ENCODE measurements at places on chromosomes 6 and 20. TPM values are rescaled to one million over a fixed set of nuclear protein-coding genes. Genes with fewer than 3 reads are reported as not detected.

FAM83D gene
- total RNA-seq, result 81.4 TPM

PTPRT gene
- total RNA-seq, result not detected

CPNE5 gene
- total RNA-seq, result 0.29 TPM

MICA gene
- total RNA-seq, result 35.0 TPM

ULBP3 gene
- 23.2 TPM for total RNA-seq

CRIP3 gene
- 0.29 TPM for total RNA-seq

MYL9 gene
- total RNA-seq, result 12.0 TPM

GRCh38 chr20:772806-773205 is 4.5 kb upstream of the SLC52A3 start:
- peaks cover 9% of the 10 kb centered on the region for H3K4me1 ChIP-seq
- no peak overlapping the region for H3K27ac ChIP-seq
- H3K4me3 ChIP-seq, result no peak overlapping the region

DNA sequence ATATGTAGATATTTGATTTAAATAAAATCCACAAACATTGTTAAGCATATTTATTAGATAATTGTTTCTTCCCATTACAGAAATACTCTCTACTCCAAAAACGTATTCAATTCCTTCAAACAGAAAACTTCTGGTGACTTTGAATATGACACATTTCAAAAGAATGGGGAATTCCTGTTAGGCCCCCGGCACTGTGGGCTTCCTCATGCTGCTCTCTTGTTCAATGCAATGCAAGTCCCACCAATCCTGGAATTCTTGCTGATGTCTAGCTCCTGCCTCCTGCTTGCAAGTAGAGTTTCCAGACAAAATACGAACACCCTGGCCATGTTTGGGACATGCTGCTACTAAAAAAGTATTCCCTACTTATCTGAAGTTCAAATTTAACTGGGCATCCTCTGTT is 544.1 kb downstream of the QKI start:
- H3K36me3 ChIP-seq, result no peaks in the 10 kb centered on the region
- no peak overlapping the region for H3K27ac ChIP-seq
- DNase-seq, result peak; percentile 18
- H3K27me3 ChIP-seq, result peaks cover 3% of the 10 kb centered on the region
- H3K4me3 ChIP-seq, result no peak overlapping the region
- no peaks in the 10 kb centered on the region for H3K4me1 ChIP-seq

GRCh38 chr6:37122861-37123260 is 47.1 kb upstream of the PIM1 start:
- H3K27ac ChIP-seq, result no peak overlapping the region
- DNase-seq, result no peak

DNA sequence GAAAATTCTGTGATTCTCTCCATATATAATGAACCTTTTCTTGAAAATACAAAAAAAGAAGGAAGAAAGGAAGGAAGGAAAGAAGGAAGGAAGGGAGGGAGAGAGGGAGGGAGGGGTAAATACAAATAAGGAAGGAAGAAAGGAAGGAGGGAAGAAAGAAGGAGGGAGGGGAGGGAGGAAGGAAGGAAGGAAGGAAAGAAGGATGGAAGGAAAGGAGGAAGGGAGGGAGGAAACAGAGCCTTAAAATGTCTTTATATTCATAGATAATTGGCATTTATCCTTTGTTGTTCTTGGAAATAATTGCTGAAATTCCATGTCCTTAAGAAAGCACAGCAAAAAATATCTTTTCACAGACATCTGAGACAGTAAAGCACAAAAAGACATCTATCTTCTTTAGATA is 40.3 kb downstream of the SAMD3 start:
- no peak overlapping the region for H3K27ac ChIP-seq
- no peaks in the 10 kb centered on the region for H3K36me3 ChIP-seq
- H3K27me3 ChIP-seq, result no peaks in the 10 kb centered on the region
- no peak overlapping the region for H3K4me3 ChIP-seq

DNA sequence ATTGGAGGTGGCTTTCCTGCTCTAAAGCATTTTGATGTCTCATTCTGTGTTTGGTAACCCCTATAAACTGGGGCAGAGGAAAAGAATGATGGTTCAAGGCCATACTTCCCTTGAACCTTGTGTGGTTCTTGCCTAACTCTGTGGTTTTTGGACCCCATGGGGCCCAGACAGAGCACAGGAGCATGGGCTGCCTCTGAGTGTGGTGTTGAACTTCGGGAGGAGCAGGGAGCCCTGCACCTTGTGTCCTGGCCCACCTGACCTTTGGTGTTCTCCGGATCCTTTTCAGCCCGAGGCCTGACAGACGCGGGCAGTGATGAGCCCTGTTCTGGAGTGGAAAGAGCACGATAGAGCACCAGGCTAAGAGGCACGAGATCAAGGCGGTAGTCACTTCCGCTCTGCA is 18.8 kb downstream of the TMEM74B start:
- peaks cover 86% of the 10 kb centered on the region for H3K36me3 ChIP-seq
- no peak overlapping the region for H3K4me3 ChIP-seq
- DNase-seq, result no peak
- no peak overlapping the region for H3K27ac ChIP-seq
- H3K4me1 ChIP-seq, result no peaks in the 10 kb centered on the region
- no peaks in the 10 kb centered on the region for H3K27me3 ChIP-seq

- no peaks in the 10 kb centered on the region for H3K27me3 ChIP-seq
- H3K4me3 ChIP-seq, result no peak overlapping the region
- no peaks in the 10 kb centered on the region for H3K4me1 ChIP-seq
- H3K27ac ChIP-seq, result no peak overlapping the region
- no peak for DNase-seq
- no peaks in the 10 kb centered on the region for H3K36me3 ChIP-seq
Observed at GRCh38 chr6:91080871-91081270, 494.0 kb upstream of the MAP3K7 start.

DNA sequence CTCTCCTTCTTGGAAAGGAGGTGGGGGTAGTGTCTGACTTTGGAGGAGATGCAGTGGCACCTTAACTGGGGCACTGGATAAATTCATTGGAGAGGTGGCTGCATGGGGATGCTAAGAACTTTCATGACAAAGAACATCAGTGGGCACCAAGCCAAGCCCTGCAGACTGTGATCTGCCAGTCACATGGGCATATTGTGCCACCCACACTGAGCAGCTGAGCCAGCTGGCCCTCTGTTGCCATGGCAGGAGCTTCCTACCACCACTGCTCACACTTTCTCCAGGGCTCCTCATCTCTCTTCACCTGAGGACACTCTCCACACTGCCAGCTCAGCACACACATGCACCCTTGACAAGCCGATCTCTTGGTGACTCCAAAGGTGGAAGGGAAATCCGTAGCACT is 715.6 kb downstream of the QKI start:
- H3K27me3 ChIP-seq, result no peaks in the 10 kb centered on the region
- no peak overlapping the region for H3K27ac ChIP-seq
- no peak for DNase-seq
- no peaks in the 10 kb centered on the region for H3K4me1 ChIP-seq

- H3K4me3 ChIP-seq, result no peak overlapping the region
- H3K4me1 ChIP-seq, result peaks cover 6% of the 10 kb centered on the region
- DNase-seq, result no peak
- H3K27ac ChIP-seq, result no peak overlapping the region
- peaks cover 8% of the 10 kb centered on the region for H3K36me3 ChIP-seq
Observed at GRCh38 chr6:106535012-106535411, 94.3 kb downstream of the RTN4IP1 start.

- no peaks in the 10 kb centered on the region for H3K27me3 ChIP-seq
- no peak for DNase-seq
- peaks cover 2% of the 10 kb centered on the region for H3K36me3 ChIP-seq
- no peak overlapping the region for H3K27ac ChIP-seq
Observed at GRCh38 chr20:35942243-35942642, 12.1 kb downstream of the SCAND1 start.

GRCh38 chr6:158920311-158920905 is 79.6 kb downstream of the RSPH3 start:
- peaks cover 22% of the 10 kb centered on the region for H3K4me1 ChIP-seq
- H3K27ac ChIP-seq, result peak overlapping the region; percentile 47
- no peaks in the 10 kb centered on the region for H3K36me3 ChIP-seq

DNA sequence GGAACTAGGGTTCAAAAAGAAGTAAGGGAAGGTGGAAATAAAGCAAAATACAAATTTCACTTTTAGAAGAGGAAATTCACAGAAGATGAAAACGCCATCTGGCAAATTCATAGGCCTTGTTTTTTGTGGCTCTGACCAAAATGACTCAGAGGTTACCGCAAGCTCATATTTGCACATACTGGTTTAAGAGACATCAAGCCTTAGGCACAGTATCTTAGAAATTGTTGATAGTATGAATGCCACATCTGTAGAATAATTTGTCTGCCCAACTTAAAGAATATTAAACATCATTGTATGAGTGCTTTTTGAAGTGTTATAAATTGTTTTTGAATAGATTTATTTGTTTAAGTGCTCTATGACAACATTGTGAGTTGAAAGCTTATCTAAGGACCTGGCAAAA is 10.6 kb downstream of the TAAR1 start:
- DNase-seq, result peak; percentile 75
- H3K36me3 ChIP-seq, result no peaks in the 10 kb centered on the region
- H3K27ac ChIP-seq, result peak overlapping the region; percentile 9

DNA sequence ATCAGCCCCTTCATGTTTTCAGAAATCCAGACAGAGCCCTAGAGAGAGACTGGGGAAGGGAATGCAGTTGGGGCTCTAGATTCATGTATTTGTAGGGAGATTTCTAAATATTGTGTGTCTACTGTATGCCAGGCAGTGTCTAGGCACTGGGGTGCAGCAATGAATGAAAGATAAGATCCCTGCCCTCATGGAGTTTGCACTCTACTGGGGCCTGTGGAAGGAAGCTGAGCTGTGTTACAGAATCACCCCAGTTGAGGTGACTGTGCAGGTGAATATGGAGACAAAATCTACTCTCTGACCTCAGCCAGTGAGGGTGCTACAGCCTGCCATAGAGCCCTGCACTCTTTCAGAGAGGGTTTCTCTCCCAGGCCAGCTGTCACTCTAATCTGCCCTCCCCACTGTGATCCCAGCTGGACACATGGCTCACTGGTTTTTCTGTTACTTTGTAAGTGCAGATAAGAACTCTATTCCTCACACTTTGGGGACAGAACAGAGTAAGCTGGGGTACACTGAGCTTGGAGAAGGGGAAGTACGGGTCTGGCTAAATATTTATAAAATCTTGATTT is 69.2 kb upstream of the E2F3 start:
- no peak overlapping the region for H3K4me3 ChIP-seq
- H3K27ac ChIP-seq, result no peak overlapping the region
- no peaks in the 10 kb centered on the region for H3K36me3 ChIP-seq
- H3K4me1 ChIP-seq, result no peaks in the 10 kb centered on the region
- DNase-seq, result no peak

DNA sequence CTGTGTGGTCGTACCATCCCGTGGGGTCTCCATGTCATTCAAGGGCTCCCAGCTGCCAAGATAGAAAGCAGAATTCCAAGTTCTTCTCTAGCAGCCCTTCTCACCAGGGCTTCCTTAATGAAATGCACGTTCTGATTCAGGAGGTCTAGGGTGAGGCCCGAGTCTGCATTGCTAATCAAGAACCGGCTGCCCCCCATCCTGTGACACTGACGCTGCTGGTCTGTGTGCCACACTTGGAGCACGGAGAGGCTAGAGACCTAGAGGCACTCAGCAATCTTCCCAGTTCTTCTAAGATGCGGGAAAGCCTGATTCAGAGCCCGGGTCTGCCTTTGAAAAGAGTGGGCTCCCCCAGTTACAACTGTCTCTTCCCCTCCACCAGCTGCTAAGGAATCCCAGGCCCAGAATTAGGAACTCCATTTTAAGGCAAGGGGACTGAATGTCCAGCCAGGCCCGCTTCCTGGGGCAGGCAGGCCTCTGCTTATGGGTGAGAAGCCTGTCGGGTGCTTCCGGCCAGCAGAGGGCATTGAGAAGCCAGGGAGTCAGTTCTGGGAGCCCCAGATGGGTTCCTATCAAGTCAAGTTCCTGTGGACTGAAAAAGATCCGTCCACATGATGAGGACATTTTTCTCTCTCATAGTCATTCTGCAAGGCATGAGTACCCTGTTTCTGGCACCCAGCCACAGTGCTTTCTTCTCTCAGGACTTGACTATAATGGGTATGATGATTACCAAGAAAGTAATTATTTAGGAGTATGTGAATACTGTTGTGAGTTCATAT is 69.8 kb upstream of the RIN2 start:
- DNase-seq, result peak; percentile 92
- no peaks in the 10 kb centered on the region for H3K27me3 ChIP-seq
- H3K27ac ChIP-seq, result peak overlapping the region; percentile 19
- H3K4me1 ChIP-seq, result peaks cover 33% of the 10 kb centered on the region
- no peak overlapping the region for H3K4me3 ChIP-seq
- no peaks in the 10 kb centered on the region for H3K36me3 ChIP-seq

- no peak for DNase-seq
- H3K36me3 ChIP-seq, result no peaks in the 10 kb centered on the region
- H3K27ac ChIP-seq, result no peak overlapping the region
Observed at GRCh38 chr20:12203981-12204380, 286.3 kb downstream of the BTBD3 start.

DNA sequence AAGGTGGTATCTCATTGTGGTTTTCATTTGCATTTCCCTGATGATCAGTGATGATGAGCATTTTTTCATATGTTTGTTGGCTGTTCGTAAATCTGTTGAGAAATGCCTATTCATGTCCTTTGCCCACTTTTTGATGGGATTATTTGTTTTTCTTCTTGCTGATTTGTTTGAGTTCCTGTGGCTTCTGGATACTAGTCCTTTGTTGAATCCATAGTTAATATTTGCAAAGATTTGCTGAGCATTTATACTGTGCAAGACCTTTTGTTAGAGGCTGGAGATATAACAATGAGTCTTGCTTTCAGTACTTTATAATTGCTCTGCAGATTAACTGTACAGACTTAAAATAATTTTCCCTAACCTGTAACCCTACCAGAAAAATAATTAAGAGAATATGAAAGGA is 35.6 kb downstream of the PDE7B start:
- no peak overlapping the region for H3K27ac ChIP-seq
- H3K4me3 ChIP-seq, result no peak overlapping the region
- DNase-seq, result no peak
- H3K36me3 ChIP-seq, result no peaks in the 10 kb centered on the region
- H3K4me1 ChIP-seq, result no peaks in the 10 kb centered on the region
- no peaks in the 10 kb centered on the region for H3K27me3 ChIP-seq

DNA sequence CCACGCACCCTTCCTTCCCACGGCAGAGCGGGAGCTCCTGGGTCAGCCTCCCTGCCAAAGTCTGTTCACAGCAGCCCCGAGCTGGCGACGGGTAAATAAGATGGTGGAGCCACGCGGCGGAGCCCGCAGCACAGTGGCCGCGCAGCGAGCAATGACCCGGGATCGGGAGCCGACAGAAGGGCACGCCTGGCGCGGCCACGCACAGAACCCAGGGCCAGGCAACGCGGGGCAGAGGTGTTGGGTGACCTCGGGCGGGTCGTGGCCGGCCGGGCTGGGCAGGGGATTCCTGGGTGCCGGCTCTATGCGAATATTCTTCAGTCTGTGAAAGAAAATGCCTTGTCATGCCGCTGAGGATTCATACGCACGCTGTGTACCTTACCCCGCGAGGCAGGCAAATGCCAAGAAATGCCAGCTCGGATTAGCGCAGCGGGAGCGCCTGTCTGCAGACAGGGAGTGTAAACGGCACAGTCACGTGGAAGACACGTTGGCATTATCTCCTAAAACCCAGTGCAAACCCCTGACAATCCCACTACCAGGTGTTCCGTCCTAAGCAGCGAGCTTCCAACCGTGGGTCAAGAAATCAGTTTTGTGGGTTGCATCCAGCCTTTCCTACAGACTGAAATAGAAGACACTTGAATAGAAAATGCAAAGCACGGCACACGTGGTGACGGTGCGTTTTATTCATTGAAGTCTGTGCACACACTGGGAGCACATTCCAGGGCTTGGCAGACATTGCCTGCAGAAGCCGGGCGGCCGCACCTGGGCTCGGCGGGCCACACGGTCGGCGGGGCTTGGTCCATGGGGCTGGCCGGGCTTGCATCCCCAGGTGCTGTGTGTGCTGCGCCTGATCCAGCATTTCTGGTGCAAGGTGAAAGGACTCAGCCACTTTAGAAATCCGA is 18.3 kb downstream of the CHRNA4 start:
- H3K4me1 ChIP-seq, result no peaks in the 10 kb centered on the region
- peaks cover 77% of the 10 kb centered on the region for H3K27me3 ChIP-seq
- DNase-seq, result peak; percentile 4
- H3K27ac ChIP-seq, result no peak overlapping the region
- no peaks in the 10 kb centered on the region for H3K36me3 ChIP-seq

All from PC-3 (cell line).